AML-193 (cell line): ENCODE measurements at places on chromosomes 3 and 15.

- DNase-seq, result no peak
These were observed 36.3 kb downstream of the UBE2E2 start for GRCh38 chr3:23239211-23240068.

- no peak for DNase-seq
These were observed 347.5 kb downstream of the CNTN4 start for GRCh38 chr3:2446146-2446545.

- no peak for DNase-seq
These were observed 6.3 kb downstream of the LRRK1 start for GRCh38 chr15:100925480-100925879.

GRCh38 chr3:24522146-24522579 lies 27.5 kb upstream of the THRB start:
- no peak for DNase-seq

DNA sequence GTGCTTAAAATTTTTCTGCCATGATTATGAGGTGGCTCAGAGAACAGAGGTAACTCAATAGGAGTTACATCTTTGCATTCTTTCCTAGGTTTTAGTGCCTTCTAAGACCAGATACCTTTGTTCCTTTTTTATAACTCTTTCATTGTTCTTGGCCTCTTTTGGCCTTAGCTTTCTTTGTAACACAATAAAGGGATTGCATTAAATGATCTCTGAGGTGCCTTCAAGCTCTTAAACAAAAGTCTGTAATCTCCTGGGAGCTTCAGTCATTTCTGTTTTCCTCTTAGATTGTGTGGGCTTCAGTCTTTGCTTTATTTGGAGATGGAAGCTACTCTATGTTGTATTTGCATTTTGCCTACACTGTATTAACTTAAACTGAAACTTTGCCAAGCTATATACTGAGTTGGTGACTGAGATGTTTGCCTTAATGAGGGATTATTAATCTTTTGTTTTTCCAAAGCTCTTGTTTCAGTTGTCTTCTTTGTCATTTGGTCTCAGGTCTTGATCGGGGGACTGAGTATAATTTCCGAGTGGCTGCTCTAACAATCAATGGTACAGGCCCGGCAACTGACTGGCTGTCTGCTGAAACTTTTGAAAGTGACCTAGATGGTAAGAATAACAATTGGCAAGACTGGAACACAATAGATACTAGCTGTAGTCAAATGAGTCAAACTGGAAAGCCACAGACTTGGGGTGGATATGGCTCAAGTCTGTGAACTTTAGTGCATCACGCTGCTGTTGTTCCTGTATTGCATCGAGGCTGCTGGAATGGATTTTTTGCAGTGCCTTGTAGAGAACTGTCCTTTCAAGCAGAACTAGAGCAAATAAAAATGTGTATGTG lies 110.3 kb downstream of the HCN4 start:
- no peak for DNase-seq

GRCh38 chr15:42107473-42107872 lies 13.1 kb upstream of the PLA2G4D start:
- no peak for DNase-seq
